Cardiac fibroblast (primary cell): ENCODE measurements at places on chromosomes 3 and 15.

DNA sequence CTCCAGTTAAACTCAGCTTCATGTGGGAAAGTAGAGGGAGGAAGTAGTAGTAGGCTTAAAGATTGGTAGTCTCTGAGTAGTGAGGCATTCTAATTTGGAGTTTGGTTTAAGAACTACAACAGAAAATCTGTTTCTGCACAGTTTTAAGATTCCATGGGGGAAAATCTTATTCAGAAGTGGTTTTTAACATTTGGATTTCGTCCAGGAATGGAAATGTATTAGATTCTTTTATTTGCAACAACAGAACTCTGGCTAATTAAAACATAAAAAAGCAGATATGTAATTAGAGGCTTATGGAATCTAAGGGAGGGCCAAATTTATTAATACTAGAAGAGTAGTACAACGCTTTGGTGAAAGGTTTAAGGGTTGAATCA, 36.0 kb downstream of the NECTIN3 start:
- DNase-seq, result peak; percentile 13

- no peak for DNase-seq
Measured at GRCh38 chr15:69342460-69343076, 43.9 kb downstream of the PAQR5 start.

GRCh38 chr3:167874671-167875372, 139.3 kb downstream of the SERPINI1 start:
- DNase-seq, result no peak

GRCh38 chr15:89167267-89168176, 53.9 kb downstream of the RLBP1 start:
- peak; percentile 52 for DNase-seq

DNA sequence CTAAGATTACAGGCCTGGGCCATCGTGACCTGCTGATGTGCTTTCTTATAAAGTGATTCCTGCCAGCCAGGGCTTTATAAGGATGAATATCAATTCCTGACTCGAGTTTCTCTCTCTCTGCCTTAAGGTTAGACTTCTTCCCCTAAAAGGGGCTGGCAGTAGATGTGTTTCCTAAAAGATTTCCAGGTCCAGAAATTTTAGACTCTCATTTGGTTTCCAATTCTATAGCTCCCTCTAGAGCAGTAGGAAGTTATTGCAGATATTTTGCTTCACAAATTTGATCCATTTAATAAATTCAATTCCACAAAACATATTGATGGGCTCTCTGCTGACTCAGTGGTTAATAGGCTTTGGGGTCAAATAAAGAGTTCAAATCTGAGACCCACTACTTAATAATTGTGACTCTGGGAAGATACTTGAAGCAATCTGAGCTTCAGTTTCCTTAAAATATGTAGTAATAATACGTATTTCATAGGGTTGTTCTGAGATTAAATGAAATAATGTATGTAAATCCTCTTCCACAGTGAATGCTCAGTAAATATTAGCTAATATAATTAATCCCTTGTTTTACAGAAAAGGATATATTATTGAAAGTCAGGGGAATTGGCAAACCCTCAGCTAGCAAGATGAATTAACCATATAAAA, 2.1 kb downstream of the TRIM69 start:
- DNase-seq, result peak; percentile 82

- no peak for DNase-seq
Measured at GRCh38 chr15:62858343-62858742, 184.2 kb upstream of the TPM1 start.

GRCh38 chr3:114227076-114227475, 10.3 kb downstream of the ZNF80 start:
- no peak for DNase-seq

- DNase-seq, result no peak
Measured at GRCh38 chr3:53142986-53143385, 12.8 kb upstream of the RFT1 start.

GRCh38 chr3:94028093-94028837, at the start of gene STX19:
Gene STX19 (minus strand): TSS chr3:94028597. CDS start chr3:94015269, 13,328 bp downstream.
- peak; percentile 17 for DNase-seq

DNA sequence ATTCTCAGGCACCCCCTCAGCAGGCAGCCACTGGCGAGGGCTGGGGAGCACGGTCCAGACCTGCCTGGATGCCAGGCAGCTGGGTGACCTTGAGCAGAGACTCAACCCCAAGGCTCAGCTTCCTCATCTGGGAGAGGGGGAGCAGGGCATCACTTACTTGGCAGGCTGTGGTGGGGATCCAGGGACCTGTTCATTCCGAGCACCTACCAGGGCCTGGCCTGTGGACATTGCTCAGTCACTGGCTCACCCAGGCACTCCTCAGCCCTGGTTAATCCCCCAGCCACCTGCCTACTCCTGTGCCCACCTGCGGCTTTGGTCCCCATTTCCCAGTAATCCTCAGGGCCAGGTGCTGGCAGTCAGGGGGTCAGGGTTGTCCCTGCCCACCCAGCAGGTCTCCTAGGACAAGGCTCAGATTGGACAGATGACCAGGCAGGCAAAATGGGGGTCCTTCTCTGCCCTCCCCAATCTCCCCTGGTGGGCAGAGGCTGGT, 9.3 kb upstream of the RPL29 start:
- no peak for DNase-seq

- DNase-seq, result no peak
Measured at GRCh38 chr3:113153499-113154107, 57.8 kb upstream of the BOC start.

DNA sequence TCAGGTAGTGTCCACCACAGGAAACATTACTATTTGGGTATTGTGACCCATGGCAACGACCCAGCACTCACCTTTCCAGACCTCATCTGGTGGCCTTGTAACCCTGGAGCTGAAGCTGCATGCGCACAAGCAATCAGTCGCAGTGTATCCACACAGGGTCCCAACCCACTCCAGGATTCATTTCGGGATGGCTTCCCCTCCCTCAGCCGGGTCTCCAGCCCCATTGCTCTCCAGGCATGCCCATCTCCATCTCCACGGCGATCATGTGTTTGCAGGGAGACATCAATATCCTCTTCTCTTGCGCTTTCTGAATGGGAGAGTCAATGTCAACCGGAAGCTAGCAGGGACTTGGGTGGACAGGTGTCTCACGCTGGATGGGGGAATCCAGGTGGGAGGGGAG, 35.2 kb downstream of the GOLGA6L2 start:
- DNase-seq, result no peak

- DNase-seq, result no peak
Measured at GRCh38 chr3:308597-309321, 112.2 kb downstream of the CHL1 start.

- no peak for DNase-seq
Measured at GRCh38 chr3:156341332-156341731, 213.6 kb downstream of the SSR3 start.
